ENCODE measurements at places on chromosomes 6 and 20.

- DNase-seq = no peak
Observed at GRCh38 chr6:31120151-31120915, at the start of gene CDSN. Gene CDSN, minus strand, starts transcription at chr6:31120446. Its CDS starts 27 bp downstream, at chr6:31120419.

DNA sequence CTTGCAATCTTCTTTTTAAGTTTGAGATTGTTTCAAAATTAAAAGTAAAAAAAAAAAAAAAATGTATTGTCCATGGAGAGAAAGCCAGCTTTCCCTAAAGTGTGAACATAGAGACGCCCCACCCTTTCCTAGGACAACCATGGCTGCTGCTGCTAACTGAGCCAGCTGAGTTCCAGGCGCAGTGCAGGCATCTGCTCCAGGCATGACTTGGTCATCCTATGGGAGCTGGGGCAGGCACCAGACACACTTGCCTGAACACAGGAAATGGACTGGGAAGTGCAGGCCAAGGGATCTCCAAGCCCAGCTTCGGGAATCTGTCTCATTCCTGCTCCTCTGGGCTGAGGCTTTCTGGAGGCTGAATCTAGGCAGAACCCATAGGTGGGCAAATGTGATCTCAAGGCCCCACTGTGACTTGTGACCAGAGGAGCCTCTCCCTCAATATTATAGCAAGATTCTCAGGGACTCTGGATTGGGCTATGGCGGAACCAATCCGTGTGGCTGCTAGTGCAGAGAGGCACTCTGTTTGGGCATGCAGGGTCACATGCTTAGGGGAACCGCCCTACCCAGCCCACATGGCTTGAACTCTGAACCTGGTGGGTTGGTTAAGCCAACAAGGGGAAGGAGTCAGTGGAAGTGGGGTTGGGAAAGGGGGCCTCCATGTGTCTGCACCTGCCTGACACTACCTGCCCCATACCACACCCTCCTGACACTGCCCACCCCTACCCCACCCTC is 138.2 kb upstream of the CST7 start:
- no peak for DNase-seq

DNA sequence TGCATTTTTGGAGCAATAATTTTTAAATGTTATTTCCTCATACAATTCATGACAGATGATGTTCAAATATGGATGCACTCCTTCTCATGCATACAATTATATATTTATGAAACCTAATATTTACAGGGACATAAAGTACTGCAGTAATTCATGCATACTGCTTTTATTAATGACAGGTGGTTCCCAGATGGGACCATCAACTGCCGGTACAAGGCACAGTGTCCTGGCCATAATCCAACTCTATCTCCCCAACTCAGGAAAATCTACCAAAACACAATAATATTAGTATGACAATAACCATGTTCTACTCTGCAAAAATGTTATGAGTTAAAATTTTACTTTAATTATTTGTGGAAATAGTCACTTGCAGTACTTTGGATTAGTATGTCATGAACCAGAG is 77.8 kb downstream of the VIP start:
- no peak for DNase-seq

DNA sequence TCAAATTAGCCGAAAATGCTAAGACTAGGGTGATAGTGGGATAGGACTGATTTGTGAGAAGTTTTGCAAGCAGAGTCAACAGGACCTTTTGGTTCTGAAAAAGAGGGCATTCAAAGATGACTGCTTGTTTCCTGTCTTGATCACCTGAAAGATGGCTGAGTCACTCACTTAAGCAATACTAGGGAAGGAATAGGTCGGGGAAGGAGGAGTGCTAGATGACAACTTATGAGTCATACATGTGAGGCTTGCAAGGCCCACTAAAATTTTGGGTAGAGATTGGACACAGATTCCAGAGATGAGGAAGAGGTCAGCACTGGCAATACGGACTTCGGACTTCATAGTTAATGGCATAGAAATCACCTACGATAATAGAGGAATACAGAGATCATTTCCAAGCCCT is 89.2 kb downstream of the FAM83B start:
- no peak for DNase-seq

DNA sequence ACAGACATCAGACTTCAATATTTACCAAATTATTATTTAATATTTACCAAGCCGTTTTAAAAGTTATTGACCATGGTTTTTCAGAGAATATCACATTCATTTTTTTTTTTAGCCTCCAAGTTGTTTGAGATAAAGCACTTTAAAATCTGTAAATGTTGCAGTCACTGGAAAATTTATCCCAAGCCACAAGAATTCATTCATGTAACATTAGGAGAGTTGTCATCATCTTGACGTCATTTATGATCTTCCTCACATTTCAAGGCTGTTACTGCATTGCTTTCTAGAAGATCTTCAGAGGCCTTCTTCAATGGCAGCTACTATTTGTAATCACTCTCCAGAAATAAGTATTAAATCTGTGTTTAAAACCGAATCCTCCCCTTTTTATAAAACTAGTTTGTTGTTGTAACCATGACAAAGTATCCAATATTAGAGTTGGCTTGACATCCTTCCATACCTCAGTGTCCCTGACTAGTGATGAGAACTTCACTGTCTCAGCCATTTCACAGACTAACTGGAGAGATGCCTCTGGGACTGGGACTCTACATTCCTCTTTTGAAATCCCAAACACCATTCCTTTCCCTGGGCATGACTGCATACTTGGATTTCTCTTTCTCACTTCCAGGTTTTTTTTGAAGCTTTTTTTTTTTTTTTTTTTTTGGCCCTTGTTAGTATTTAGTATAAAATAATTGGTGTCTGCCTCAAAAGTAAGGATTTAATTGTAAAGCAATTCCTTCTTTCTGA is 100.1 kb downstream of the ZFAND3 start:
- no peak for DNase-seq

DNA sequence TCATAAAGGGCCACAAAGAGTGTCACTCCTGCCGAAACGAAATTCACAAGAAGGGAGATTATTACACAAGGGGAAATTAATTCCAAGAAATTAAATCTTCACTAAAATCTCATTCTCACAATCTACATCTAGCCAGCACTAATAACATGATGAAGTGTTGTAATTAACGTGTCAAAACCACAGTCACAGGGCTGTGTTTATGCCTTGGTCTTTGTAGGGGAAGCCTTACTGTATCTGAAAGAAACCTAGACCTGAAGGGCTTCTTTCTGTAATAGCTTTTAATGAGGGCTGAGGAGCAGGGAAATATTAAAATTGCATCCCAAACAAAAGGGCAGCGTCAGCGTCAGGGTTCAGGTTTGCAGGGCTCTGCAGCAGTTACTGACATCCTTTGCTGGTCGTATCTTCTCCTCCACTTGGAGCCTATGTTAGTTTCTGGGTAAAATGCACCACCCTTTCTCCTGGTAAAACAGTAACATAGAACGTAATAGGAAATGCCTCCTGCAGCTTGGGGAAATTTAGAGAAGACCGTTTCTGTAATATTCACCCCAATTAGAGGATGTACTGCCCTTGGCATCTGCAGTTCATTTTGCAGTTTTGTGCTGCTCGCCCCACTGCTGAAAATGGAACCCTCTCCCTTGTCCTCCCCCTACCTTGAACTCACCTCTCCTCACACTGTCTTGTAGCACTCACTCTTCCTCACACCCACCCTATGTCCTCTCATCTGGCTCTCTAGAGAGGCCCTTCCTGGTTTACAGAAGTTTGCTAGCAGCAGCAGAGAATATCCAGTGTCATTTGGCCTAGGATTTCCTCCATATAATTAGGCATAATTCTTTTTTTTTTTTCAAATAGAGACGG is 109.0 kb upstream of the TRAF3IP2 start:
- DNase-seq = no peak

GRCh38 chr6:107179004-107179403 is 63.7 kb upstream of the BEND3 start:
- no peak for DNase-seq

DNA sequence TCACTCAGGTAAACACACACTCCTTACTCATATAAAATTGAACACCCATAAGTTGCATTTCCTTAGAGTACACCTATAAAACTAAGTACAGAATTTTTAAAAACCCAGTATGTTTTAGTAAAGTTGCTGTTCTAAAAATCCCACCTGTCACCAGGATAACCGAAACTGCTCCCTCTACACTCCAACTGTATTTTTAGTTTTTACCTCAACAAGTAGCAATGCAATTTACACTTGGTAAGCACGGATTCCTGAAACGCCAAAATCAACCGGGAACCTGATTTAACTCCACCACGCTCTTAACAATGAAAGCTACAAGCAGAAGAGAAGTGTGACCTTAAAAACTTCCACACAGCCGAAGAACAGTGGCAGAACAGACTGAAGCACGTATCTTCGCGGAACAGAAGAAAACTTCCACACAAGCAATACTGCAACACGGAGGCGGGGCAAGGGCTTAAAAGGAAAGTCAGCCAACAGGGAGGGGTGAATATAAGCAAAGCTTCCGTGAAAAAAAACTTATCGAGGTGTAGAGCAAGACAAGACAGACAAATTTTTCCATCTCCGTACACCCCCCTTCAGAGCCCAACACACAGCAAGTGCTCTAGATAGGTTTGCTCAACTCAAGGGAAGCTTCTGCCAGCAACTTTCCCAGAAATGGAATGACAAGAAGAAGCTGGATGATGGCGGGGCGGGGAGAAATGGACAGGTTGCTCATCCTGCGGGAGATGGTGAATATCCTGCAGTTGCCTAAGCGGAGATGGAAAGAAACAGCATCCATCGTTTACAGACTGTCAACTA is 1.4 kb downstream of the STAU1 start:
- DNase-seq = peak; percentile 57

- no peak for DNase-seq
Observed at GRCh38 chr6:90098001-90098531, 198.6 kb downstream of the BACH2 start.

- DNase-seq = no peak
Observed at GRCh38 chr20:24102749-24103333, 114.3 kb upstream of the GGTLC1 start.

GRCh38 chr6:24332317-24332716 is 25.5 kb downstream of the DCDC2 start:
- DNase-seq = no peak

DNA sequence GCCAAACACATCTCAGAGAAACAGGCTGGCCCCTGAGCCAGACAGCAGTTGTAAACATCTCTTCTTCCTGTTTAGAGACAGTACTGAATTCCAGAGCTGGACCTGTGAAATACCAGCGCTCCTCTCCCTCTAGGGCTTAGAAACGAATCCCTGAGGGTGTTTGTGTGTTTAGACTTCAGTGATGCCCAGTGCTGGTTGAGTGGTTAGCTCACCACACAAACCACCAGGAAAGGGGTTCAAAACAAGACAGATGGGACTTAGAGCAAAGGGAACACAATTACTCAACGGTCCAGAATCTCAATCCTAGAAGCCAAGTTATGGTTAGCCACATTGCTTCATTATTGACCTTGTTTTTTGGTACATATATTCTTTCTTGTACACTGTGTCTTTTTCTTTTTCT is 108.7 kb upstream of the TMEM170B start:
- no peak for DNase-seq

- no peak for DNase-seq
Observed at GRCh38 chr6:101422251-101422650, 28.7 kb downstream of the GRIK2 start.

- DNase-seq = no peak
Observed at GRCh38 chr6:16700202-16700915, 60.9 kb downstream of the ATXN1 start.

GRCh38 chr6:149903938-149904611 is 6.2 kb upstream of the RAET1E start:
- DNase-seq = no peak

DNA sequence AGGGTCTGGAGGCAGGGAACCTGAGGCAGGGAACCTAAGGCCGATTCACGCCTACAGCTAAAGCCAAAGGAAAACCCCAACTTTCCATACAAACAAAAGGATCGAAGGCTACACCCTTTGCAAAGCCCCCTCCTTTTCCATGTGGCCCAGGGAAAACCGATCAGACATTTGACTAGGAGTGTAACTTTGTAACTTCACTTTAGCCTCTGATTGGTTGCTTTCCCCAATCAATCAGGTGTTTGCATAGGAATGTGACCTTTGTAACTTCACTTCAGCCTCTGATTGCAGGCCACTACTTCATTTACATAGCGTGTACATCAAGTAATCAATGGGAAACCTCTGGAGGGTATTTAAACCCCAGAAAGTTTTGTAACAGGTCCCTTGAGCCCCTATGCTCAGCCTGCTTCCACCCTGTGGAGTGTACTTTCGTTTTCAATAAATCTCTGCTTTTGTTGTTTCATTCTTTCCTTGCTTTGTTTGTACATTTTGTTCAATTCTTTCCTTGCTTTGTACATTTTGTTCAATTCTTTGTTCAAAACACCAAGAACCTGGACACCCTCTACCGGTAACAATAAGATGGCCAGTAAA is 43.3 kb downstream of the CHD6 start:
- DNase-seq = no peak

GRCh38 chr6:56073315-56073714 is 174.1 kb downstream of the COL21A1 start:
- no peak for DNase-seq

GRCh38 chr20:54093423-54094267 is 23.3 kb upstream of the BCAS1 start:
- no peak for DNase-seq

- no peak for DNase-seq
Observed at GRCh38 chr20:22577515-22578220, 6.7 kb downstream of the FOXA2 start.

- DNase-seq = no peak
Observed at GRCh38 chr6:45483501-45483900, 105.8 kb upstream of the SUPT3H start.

DNA sequence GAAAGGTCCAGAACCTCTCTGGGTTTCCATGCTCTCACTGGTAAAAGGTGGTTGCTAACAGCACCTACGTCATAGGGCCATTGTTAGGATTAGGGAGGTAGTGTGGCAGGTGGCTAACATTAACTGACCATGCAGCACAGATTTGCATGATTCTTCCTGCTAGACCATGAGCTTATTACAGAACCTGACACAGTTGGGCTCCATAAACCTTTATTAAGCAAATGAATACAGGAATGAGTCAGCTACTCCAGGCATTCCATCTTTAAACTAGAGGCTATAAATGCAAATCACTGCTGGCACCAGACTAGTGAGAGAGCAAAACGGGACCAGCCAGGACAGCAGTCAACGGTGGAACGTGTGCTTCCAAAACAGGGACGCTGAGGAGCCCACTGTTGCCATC is 440.1 kb downstream of the PTPRT start:
- DNase-seq = no peak

DNA sequence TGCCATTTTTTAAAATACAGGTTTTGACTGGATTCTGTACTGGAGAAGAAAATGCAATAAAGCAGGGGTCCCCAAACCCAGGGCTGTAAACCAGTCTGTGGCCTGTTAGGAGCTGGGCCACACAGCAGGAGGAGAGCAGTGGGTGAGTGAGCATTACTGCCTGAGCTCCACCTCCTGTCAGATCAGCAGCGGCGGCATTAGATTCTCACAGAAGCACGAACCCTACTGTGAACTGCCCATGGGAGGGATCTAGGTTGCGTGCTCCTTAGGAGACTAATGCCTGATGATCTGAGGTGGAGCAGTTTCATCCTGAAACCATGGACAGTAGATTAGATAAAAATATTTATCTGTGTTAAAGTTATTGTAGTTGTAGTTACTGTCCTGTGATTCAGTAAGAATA is 21.1 kb upstream of the FBXO9 start:
- DNase-seq = no peak

Data from effector CD4-positive, alpha-beta T cell (primary cell).